ENCODE measurements at places on chromosomes 2 and 18.

DNA sequence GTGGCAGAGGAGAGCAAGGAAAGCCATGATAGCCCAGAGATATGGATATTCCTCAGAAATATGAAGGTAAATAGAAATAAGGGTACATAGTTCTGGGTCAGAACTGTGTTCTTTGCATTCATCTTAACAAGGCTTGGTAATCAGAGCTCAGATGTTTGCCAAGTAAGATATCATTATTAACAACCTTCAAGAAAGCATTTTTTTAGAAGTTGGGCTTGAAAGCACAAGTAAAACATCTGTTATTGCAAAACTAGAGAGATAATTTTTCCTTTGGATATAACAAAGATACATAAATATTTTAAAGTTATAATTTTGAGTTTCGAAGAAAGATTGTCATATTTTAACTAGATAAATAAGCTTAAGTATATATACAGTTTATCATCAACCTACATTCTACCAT is 171.4 kb downstream of the ZNF804A start:
- H3K4me1 ChIP-seq = no peaks in the 10 kb centered on the region
- no peaks in the 10 kb centered on the region for H3K36me3 ChIP-seq
- H3K27ac ChIP-seq = no peak overlapping the region
- DNase-seq = no peak
- H3K4me3 ChIP-seq = no peak overlapping the region

DNA sequence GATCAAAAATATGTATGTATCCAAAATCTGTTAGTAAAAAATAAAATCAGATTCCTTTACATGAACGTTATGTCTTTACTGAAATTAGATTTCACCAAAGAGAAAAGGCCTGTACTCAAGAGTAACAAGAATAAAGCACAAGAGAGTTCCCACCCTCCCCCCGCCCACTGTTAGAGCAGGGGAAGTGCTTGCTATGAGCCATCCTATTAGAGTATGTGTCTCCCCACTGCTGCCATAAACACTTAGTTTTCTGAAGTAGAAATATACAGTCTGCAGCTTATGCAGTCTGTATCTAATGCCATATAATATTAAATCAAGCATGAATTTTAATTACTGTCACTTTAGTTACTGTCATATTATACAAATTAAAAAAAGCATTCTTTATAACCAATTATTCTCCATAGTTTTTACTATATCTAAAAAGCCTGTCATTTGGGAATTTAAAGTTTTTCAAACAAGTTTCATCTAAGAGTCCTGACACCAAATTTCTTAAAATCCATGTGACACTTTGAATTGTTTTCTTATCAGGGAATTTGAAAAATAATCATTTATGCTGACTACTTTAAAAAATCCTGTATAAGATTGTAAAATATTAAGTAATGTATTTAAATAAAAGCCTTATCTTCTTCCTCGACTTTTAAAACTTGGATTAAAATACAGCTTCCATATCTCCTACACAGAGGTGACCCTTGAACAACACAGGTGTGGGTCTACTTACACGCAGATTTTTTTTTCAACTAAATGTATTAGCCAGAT is 51.8 kb upstream of the GPR75 start:
- H3K36me3 ChIP-seq = peaks cover 10% of the 10 kb centered on the region
- DNase-seq = no peak
- no peak overlapping the region for H3K4me3 ChIP-seq
- no peaks in the 10 kb centered on the region for H3K27me3 ChIP-seq

- no peaks in the 10 kb centered on the region for H3K27me3 ChIP-seq
- no peak overlapping the region for H3K27ac ChIP-seq
- H3K36me3 ChIP-seq = no peaks in the 10 kb centered on the region
Observed at GRCh38 chr18:47987388-47987699, 56.9 kb upstream of the SMAD2 start.

DNA sequence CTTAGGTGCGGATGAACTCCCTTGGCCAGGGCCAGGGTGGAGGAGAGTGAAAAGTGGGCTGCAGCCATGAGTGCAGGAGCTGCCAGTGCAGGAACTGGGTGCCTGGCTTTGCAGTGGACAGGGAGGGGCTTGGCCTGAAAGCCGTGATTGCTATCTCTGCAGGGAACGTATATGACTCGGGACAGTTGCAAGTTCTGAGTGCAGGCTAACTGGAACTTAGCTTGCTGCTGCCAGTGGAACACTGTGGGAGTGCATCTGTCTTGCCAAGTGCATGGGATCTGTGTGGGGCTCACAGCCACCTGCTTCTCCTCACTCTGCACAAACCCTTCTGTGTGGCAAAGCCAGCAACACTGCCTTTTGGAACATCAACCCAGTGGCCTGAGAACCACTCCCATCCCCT is 36.9 kb downstream of the FLACC1 start:
- DNase-seq = no peak
- H3K27ac ChIP-seq = no peak overlapping the region
- H3K4me3 ChIP-seq = no peak overlapping the region
- H3K36me3 ChIP-seq = peaks cover 8% of the 10 kb centered on the region

DNA sequence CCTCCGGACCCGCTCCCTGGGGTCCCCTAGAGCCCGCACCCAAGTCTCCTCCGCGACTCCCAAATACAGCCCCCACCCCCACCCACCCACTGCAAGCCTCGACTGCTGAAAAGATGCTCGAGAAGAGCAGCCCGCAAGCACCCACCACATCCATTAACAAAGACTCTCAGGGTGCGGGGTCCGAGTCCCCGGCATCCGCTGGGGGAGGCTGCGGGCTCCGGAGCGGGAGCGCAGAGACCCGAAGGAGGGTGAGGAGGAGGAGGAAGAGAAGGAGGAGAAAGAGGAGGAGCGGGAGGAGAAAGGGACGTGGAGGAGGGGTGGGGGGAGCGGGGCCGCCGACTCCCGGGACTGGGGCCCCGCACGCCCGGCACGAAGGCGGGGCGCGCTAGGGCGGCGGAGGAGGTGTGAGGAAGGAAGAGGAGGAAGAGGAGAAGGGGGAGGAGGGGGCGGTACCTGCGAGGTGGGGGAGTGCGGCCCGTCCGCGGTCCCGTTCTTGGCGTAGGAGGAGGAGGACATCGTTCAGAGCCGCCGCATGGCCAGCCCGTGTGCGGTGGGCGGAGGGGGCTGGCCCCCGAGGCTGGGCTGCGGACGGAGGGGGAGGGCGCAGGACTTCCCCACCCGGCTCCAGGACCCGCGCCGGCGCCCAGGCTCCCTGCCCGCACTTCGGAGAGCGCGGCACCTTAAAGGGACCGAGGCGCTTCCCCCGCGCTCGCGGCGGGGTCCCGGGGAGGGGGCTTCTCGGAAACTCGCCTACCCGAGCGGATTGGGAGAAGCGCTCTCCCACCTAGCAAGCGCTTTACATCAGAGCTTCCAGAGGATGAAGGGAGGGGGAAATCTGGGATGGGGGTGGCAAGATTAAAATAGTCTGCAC is at the start of gene CACNB4:
TSS of gene CACNB4 (minus strand) at position 549 of the 871 bp plus-strand sequence.
- peaks cover 6% of the 10 kb centered on the region for H3K4me1 ChIP-seq
- H3K27ac ChIP-seq = no peak within 1 kb of the TSS
- H3K36me3 ChIP-seq = no peaks in the 10 kb centered on the region
- DNase-seq = no peak
- H3K4me3 ChIP-seq = peak within 1 kb of the TSS; percentile 58

DNA sequence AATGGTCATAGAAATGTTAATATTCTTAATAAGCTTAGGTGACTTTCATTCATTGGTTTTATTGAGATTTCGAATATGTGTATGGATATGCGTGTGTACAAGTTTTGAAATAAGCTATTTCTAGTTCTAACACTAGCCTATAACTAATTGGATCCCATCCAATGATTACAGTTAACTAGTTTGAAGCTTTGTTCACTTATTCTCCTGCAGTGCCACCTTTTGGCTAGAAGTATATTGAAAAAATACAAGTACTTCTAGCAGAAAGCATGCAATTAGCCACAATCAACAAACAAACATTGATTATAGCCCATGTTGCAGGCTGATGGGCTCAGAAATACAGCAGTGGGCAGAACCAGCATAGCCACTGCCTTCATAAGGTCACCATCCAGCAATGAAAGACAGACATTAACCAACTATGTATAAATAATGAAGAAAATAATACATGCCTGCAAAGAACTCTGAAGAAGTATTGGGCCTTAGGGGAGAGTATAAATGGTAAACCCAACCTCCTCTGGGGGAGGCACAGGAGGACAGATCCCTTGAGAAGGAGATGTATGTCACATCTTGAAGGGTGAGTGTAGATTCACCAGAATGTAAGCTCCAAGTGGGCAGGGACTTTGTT is 5.1 kb upstream of the PIEZO2 start:
- H3K27ac ChIP-seq = no peak overlapping the region
- no peak overlapping the region for H3K4me3 ChIP-seq
- H3K4me1 ChIP-seq = no peaks in the 10 kb centered on the region
- no peaks in the 10 kb centered on the region for H3K36me3 ChIP-seq
- no peaks in the 10 kb centered on the region for H3K27me3 ChIP-seq

DNA sequence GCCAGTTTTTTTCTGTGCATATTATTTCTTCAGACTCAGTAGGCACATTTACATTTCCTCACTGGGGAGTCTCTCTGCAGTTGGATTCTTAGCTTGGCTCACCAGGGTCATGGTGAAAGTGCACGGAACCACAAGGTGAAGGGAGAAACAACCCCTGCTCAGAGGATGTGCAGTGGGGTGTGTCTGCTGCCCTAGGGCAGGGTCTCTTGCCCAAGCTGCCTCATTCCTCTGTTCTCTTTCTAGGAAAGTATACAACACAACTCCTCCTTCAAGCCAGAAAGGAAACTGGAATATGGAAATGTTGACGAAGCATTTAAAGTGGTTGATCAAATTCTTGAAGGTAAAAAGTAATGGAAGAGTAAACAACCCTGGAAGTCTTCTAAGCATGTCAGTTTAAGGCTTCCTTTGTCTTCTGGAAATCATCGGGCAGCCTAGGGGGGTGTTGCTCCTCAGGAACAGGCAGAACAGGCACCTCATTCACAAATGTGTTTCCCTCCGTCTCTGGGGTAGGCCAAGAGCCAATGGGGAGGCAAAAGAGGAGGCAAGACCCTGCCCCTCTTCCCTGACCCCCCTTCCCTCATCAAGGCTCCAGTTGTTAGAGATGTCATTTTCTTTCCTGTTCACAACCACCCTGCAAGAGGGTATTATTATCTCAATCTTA is 41.4 kb downstream of the AOX1 start:
- no peak overlapping the region for H3K27ac ChIP-seq
- no peaks in the 10 kb centered on the region for H3K27me3 ChIP-seq
- no peak for DNase-seq
- no peak overlapping the region for H3K4me3 ChIP-seq

GRCh38 chr2:130853391-130853790 is 16.7 kb downstream of the ARHGEF4 start:
- H3K4me1 ChIP-seq = no peaks in the 10 kb centered on the region
- H3K4me3 ChIP-seq = no peak overlapping the region
- H3K27me3 ChIP-seq = no peaks in the 10 kb centered on the region
- DNase-seq = no peak

GRCh38 chr2:127134235-127134634 is 27.3 kb upstream of the BIN1 start:
- H3K4me1 ChIP-seq = no peaks in the 10 kb centered on the region
- no peaks in the 10 kb centered on the region for H3K36me3 ChIP-seq
- no peak overlapping the region for H3K27ac ChIP-seq
- no peak for DNase-seq

GRCh38 chr2:15819562-15820256 is 120.6 kb upstream of the MYCN start:
- DNase-seq = no peak
- no peaks in the 10 kb centered on the region for H3K27me3 ChIP-seq
- H3K36me3 ChIP-seq = no peaks in the 10 kb centered on the region
- H3K4me1 ChIP-seq = no peaks in the 10 kb centered on the region
- H3K27ac ChIP-seq = no peak overlapping the region
- H3K4me3 ChIP-seq = no peak overlapping the region

GRCh38 chr2:85913884-85914881 is 25.4 kb upstream of the ST3GAL5 start:
- H3K4me3 ChIP-seq = no peak overlapping the region
- no peaks in the 10 kb centered on the region for H3K27me3 ChIP-seq
- no peak for DNase-seq
- H3K36me3 ChIP-seq = no peaks in the 10 kb centered on the region
- H3K27ac ChIP-seq = no peak overlapping the region
- no peaks in the 10 kb centered on the region for H3K4me1 ChIP-seq

DNA sequence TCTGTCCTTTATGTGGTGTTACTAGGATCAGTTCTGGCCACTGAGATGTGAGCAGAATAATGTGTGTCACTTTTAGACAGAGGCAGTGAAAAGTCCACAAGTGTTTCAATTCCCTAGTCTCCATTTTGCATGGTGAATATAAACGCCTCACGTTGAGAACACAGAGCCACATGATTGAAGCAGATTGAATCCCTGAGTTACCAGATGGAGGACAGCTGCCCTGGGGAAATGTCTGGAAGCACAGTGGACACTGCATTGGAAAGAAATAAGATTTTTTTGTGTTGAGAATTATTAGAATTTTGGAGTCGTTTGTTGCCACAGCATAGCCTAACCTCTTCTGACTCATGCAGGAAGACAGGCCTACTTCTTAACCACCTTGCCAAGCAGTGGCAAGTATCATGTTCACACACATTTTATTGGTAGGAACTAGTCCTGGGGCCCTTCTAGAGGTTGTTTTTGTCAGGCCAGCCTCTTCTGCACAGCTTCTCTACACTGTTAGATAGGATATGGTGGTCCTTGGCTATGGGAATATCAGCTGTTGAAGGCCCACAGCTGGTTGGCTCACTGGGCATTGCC is 188.6 kb downstream of the TMEM182 start:
- no peak overlapping the region for H3K27ac ChIP-seq
- H3K36me3 ChIP-seq = no peaks in the 10 kb centered on the region
- H3K4me1 ChIP-seq = no peaks in the 10 kb centered on the region
- no peak overlapping the region for H3K4me3 ChIP-seq
- no peaks in the 10 kb centered on the region for H3K27me3 ChIP-seq

DNA sequence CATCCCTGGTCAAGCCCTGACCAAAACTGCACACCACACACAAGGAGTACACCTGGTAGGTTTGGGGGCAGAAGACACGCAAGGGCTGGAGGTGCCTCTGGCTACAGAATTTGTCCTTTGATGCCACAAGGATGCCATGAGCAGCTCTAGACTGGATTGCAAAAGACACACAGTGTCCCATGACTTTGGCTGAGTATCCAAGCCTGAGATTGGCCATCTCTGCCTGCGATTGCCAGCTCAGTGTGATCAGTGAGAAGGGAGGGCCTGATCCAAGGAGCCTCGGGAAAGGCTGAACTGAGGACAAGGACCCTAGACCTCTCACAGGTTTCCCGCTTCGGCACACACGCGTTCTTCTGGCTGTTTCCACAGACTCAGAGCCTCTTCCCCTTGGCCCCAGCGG is 60.0 kb upstream of the FOSL2 start:
- no peak overlapping the region for H3K4me3 ChIP-seq
- H3K4me1 ChIP-seq = no peaks in the 10 kb centered on the region
- no peak for DNase-seq

GRCh38 chr2:98172150-98172765 is 85.3 kb downstream of the VWA3B start:
- no peaks in the 10 kb centered on the region for H3K27me3 ChIP-seq
- no peak for DNase-seq
- no peaks in the 10 kb centered on the region for H3K36me3 ChIP-seq
- H3K27ac ChIP-seq = no peak overlapping the region
- no peaks in the 10 kb centered on the region for H3K4me1 ChIP-seq

DNA sequence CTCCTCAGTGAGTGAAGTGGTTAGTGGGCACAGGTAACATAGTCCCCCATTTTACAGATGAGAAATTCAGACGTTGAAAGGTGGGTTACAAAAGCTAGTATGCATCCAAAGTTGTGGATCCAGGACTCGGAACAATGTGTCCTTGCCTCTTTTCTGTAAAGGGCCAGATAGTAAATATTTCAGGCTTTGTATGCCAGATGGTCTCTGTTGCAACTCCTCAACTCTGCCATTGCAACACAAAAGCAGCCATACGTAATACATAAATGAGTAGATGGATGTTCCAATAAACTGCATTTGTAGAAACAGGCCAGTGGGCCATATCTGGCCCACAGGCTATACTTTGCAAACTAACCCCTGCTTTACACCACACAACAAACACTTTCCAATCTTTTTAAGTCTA is 166.6 kb upstream of the PKDCC start:
- no peaks in the 10 kb centered on the region for H3K36me3 ChIP-seq
- H3K27me3 ChIP-seq = no peaks in the 10 kb centered on the region
- no peak for DNase-seq
- no peaks in the 10 kb centered on the region for H3K4me1 ChIP-seq
